Left lobe of liver (tissue), 2 donors: ENCODE measurements at places on chromosomes 1 and 21.

DNA sequence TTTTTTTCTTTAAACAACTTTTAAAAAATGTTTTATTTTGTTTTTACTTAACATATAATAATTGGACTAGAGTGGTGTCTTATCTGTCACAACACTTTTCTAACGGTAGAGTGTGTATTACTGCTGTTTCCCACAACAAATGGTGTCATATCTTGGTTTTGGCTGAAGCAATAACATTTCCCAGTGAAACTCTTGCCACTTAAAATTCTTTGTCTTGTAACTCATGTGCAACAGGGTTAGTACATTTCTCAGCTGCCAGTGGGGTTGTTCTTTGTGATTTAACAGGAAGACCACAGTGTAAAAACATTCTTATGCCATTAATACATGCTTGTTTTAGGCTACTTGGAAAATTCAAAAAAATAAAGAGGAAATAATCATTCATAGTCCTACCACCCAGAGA, 43.5 kb downstream of the ALPL start:
- DNase-seq = no peak

DNA sequence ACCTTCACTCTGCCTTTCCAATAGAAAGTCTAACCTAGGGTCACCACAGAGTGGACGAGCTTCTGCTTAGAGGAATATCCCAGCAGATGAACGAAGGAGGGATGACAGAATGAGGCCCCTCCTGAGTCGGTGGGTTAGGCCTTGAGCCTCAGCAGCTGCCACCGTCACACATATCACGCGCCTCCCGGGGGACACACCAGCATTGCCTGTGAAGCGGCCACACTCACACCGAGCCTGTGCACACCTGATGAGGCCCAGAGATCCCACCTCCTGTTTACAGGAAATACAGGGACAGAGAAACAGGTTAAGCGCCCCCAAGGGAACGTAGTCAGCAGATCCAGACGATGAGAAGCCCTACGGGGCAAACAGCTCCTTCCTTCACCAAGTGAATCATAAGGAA, 25.1 kb upstream of the LRRC47 start:
- DNase-seq = no peak

DNA sequence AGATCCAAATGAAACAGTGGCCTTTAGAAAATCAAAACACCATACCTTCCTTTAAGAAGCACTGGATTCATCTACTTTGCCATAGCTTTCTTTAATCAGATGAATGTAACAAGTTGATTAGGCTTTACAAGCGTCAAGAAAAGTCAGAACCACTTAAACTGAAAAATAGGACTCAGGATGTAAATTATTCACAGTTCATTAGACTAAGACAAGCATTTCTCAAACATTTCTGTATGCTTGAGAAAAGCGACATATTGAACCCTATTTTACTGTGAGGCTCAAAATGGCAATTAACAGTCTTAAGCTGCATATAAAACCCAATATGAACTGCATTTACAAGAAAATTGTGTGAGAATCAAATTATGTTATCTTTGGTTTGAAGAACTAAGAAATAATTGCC, 256.7 kb upstream of the SNX7 start:
- DNase-seq = no peak

GRCh38 chr1:26287033-26287711, 7.3 kb downstream of the SH3BGRL3 start:
- no peak for DNase-seq

DNA sequence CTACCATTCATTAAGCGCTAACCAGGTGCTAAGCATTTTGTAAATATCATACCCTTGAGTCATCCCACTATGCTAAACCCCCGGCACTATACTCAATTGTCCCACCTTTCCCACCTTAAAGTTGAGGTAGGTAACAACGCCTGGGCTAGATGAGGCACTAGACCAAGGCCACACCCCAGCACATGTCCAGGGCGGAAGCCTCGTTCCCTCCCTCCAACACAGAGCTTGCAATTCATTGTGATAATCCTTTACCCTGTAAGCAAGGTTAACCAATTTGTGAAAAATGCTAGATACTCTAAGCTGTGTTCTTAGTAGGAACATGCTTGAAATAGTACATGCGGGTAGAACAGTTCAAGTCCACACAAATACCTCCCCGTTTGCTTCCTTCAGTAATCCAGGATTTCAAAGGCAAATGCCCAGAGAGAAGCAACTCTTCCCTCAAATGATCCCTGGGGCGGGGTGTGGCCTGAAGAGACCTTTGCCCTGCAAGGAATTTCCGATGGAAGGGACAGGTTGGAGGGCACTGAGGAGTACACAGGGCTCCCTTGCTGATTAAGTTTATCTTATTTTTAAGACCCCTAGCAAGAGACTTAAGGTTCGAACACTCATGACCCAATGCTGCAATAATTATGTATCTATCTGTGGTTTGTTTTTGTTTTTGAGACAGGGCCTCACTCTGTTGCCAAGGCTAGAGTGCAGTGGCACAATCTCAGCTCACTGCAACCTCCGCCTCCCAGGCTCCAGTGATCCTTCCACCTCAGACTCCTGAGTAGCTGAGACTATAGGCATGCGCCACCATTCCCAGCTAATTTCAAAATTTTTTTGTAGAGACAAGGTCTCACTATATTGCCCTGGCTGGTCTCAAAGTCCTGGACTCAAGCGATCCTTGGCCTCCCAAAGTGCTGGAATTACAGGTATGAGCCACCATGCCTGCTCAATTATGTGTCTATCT, 2.6 kb downstream of the RSPH1 start:
- DNase-seq = no peak

GRCh38 chr1:32876341-32877210, 5.9 kb upstream of the FNDC5 start:
- peak; percentile 68 for DNase-seq

DNA sequence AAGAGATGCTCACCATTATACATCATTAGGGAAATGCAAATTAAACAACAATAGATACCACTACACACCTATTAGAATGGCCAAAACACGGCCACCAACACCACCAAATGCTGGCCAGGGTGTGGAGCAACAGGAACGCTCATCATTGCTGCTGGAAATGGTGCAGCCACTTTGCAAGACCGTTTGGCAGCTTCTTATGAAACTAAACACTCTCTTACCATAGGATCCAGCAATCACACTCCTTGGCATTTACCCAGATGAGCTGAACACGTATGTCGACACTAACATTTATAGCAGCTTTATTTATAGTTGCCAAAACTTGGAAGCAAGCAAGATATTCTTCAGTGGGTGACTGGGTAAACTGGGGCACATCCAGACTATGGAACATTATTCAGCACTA, 28.9 kb upstream of the ADARB1 start:
- no peak for DNase-seq

GRCh38 chr1:118395430-118395991, 210.5 kb upstream of the SPAG17 start:
- DNase-seq = no peak

- no peak for DNase-seq
Observed at GRCh38 chr1:168229893-168230292, 4.1 kb downstream of the SFT2D2 start.

DNA sequence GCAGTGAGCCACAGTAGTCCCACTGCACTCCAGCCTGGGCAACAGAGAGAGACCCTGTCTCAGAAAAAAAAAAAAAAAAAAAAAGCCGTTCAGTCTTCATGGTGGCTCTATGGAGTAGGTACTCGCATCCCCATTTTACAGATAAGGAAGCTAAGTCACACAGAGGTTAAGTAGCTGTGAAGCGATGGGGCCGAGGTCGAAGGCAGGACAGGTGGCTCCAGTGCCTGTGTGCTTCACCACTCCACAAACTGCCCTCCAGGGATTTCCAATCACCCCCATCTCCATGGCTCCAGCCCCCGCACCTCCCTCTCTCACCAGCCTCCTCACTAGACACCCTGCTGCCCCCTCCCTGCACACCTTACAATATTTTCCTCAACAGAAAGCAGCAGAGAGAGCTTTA, 61.9 kb downstream of the SYF2 start:
- no peak for DNase-seq

GRCh38 chr1:72601035-72601674, 318.8 kb upstream of the NEGR1 start:
- no peak for DNase-seq

DNA sequence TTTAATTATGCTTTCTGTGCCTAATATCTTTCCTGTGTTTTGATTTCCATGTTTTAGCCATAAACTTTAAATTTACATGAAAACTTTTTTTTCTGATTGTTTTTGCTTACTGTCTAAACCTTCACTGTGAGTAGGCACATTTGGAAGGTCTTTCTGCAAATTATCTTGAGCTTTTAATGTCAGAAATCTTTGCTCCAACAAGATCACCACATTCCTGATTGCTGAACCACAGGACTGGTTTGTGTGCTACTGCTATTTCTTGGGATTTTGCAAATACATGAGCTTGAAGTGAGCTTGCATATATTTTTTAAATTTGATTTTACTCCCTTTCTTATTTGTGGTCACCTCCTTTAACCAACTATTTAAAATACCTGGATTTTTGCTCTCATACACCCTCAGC, 61.3 kb downstream of the PTBP2 start:
- DNase-seq = no peak

GRCh38 chr1:39632682-39633417, 6.6 kb downstream of the HEYL start:
- DNase-seq = no peak

DNA sequence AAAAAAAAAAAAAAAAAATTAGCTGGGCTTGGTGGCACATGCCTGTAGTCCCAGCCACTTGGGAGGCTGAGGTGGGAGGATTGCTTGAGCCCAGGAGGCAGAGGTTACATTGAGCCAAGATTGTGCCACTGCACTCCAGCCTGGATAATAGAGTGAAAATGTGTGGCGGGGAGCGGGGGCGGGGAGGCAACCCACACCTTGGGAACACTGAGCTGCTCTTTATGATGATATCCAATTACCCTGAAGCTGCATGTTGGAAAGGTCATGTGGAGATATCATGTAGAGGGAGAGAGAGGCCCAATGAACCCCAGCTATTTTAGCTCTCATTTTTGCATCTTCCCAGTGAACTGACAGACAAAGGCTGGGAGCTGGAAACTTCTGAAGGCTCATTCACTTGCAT, 48.3 kb upstream of the ZNF648 start:
- DNase-seq = no peak

- no peak for DNase-seq
Observed at GRCh38 chr21:41442481-41443186, 16.6 kb downstream of the MX1 start.

GRCh38 chr1:65904681-65905083, 112.0 kb downstream of the PDE4B start:
- DNase-seq = no peak

DNA sequence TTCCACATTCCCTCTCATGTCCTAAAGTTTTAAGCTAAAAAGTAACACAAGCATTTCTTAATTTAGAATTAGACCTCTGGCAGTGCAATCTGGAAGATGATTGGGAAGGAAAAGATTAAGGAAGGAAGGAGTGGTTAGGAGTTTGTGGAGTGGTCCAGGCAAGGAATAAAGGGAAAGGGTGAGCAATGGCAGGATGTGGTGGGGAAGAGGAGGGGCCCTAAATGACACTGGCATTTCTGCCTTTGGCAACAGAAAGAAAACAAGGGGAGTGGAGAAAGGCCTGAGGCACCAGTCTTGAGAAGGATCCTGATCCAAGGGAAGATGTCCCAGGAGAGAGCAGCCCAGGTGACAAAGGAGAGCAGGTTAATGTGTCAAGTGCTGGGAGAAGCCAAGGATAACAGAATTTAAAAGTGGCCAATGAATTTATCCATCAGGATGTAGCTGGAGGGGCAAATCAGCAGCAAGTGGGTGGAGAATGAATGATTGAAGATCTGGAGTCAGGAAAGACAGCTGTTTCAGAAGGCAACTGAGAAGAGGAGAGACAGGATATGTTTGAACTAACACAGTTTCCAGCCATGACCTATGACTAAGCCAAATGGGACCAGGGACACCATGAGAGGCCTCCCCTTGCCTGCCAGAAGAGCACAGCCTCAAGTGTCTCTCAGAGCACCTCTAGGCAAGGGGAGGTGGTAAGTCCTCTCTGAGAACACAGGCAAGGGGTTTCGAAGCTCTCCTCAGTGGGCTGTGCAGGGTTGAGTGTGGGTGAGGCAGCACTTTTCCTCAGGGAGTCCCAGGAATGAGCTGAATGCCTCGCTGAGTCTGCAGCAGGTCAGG, 20.9 kb upstream of the LY9 start:
- no peak for DNase-seq

GRCh38 chr1:26419494-26419893, 8.9 kb downstream of the LIN28A start:
- no peak for DNase-seq

- DNase-seq = no peak
Observed at GRCh38 chr1:201650623-201650933, 111.7 kb downstream of the NAV1 start.

GRCh38 chr1:53482441-53483153, 23.4 kb downstream of the DMRTB1 start:
- no peak for DNase-seq

GRCh38 chr1:39098546-39099250, 72.5 kb downstream of the NDUFS5 start:
- DNase-seq = peak; percentile 60

- no peak for DNase-seq
Observed at GRCh38 chr1:203797948-203798655, 2.7 kb downstream of the ZBED6 start.

DNA sequence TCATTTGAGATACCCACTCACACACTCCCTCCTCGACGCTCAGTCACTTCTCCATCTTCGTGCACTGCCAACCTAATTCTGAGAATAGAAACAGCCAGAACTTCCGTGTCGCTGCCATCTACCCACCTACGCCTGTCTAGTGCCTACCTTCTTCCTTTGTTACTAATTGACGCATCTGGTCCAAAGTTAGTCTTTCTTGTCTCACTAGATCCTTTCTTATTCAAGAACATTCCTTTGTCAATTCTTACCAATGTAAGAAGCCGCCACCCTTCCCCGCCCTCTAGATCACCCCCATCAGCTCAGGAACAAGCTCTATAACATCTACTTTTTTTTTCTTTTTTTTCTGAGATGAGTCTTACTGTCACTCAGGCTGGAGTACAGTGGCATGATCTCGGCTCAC, 3.7 kb downstream of the PADI6 start:
- DNase-seq = no peak

GRCh38 chr1:38061290-38061689, 14.7 kb upstream of the POU3F1 start:
- no peak for DNase-seq

GRCh38 chr1:22117851-22118250, 25.0 kb downstream of the WNT4 start:
- DNase-seq = no peak

GRCh38 chr1:201093962-201094361, 18.3 kb downstream of the CACNA1S start:
- no peak for DNase-seq

DNA sequence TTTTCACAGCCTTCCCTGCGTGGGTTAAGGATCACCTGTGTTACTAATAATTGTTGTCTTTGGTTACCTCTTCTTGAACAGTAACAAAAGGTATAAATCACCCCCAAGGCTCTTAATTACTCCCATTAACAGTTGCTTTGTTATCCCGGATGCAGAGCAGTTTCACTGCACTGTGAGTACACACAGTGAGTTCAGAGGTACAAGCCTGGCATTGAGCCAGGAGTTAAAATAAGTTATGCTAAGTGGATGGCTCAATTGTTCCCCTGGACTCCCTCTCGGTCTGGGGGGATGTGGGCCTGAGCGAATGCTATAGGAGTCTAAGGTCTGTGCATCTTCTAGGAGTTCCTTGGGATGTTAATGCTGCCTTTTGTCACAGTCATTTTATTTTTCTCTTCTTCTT, 258.3 kb downstream of the ATG4C start:
- no peak for DNase-seq

GRCh38 chr1:18907021-18907916, 4.9 kb upstream of the ALDH4A1 start:
- DNase-seq = peak; percentile 58
